ENCODE measurements at places on chromosomes 4 and X.

GRCh38 chr4:177841258-177841657, 399.0 kb upstream of the AGA start:
- no peak for DNase-seq

DNA sequence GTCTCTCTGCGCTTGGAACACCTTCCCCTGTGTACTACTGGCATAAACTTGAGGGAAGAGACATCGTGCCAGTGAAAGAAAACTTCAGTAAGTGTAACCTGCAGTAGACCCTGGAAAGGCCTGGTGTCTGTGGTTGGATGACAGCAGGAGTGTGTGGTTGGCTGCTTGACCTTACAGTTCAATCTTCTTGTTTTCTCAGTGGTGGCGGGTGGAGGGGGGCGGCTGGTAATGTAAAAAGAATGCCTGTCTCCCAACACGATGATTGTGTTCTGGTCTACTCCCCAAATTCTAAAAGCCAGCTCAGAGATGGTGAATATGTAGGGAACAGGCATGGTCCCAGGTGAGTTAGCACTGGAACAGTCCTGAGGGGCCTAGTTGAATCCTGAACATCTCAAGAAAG, 18.6 kb downstream of the PSMD10 start:
- DNase-seq: no peak

- no peak for DNase-seq
Measured at GRCh38 chr4:124432500-124432899, 280.0 kb downstream of the ANKRD50 start.

DNA sequence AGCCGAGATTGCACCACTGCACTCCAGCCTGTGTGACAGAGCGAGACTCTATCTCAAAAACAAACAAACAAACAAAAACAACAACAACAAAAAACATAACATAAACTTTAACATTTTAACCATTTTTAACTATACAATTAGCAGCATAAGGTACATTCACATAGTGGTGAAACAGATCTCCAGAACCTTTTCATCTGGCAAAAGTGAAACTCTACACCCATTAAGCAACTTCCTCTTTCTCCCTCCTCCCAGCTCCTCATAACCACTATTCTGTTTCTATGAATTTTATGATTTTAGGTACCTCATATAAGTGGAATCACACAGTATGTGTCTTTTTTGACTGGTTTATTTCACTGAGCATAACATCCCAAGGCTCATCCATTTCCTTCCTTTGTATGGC, 103.6 kb downstream of the FAM13A start:
- no peak for DNase-seq

- DNase-seq: no peak
Measured at GRCh38 chrX:12767856-12768255, 23.4 kb upstream of the PRPS2 start.

DNA sequence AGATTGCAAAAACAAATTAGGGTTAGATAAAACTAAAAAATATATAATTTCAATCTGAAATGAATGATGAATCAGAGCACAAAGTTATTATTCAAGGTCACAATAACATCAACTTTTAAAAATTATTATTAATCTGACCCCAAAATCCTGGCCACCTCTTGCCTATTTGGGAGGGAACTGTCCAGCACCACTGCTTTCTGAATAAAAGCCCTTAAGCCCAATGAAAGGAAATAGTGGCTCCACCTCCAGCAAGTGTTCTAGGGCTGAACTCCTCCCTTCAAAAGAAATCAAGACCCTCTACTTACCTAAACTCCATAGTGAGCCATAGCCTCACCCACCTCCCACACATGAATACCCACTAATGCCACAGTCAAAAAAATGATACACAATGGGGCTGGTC, 208.2 kb downstream of the PARM1 start:
- DNase-seq: no peak

DNA sequence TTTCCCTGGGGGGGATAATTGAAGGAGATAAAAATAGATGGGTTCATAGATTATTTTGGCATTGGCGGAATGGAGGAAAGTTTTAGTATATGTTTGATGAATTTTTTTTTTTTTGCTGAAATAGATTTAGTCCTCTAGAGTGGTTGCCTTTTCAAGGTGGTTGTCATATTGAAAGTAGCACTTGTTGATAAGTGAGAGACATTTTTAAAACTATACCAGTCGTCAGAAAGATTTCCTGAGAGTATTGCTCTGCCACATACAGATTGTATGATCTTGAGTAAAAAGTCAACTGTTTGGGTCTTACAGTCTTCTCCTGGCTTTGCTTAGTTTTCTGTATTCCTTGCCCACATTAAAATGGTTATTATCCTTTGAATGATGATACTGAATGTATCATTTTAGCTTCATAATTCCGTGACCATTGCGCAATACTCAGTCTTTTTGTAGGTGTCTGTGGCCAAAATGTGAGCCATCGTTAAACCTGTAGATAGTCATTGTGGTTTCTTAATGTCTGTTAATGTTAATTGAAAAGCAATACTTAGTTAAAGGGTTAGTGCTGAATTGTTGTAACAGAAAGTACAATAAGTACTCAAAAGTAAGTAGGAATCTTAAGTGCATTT, 7.1 kb downstream of the SMARCAD1 start:
- no peak for DNase-seq

DNA sequence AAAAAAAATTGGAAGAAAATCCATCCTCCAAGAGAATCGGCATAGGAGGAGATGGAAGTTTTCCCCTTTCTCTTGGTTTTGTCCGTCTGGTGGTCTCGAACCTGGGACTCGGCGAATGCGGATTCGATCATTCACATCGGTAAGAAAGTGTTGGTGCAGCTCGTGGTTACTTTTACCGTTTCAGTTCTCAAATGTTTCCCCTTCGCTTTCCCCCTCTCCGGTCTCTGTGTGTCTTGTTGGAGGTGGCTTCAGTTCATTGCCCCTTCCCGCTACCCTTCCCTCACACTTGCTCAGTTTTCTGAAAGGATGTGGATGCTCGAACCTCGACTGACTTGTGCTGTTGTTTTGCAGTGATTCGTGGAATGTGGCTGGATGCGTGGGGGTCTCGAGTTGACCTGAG, 840 bp downstream of the GRID2 start:
- DNase-seq: no peak

DNA sequence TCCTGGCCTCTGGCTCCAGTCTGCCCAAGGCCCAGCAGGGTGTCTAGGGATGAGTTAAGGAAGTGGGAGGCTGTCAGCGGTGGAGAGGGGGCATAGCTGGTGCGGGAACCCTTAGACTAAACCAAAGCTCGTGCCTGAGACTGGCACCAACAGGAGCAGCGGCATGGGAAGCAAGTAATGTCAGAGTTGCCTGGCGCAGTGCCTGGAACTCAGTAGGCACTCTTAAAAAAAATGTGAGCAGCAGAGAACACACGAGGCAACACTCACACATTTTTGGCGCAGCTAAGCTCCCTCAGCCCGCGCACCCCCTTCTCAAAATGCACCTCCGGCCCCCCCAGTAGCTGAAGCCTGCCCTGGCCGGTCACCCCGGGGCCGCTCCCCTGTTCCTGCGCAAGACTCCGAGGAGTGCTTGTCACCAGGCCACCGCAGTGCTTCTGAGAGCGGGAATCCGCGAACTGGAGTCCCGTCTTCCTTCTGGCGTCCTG, 583 bp downstream of the GABRE start:
- DNase-seq: no peak

DNA sequence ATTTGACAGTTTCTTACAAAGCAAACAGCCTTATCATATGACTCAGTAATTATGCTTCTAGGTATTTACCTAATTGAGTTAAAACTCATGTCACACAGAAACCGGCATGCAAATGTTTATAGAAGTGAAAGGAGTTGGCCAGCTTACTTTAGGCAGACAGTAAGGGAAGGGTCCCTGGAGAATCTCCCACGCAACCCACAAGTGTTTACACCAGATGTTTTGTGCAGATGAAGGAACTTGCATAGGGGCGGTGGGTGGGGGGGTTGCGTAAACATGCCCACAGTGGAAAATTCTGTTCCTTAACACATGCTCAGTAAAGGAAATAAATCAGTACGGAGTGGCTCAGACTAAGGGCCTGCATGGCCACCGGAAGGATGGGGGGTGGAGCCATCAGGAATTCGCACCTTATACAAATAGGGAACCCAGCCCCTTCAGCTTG, 330.5 kb upstream of the AADAT start:
- no peak for DNase-seq

GRCh38 chr4:174157106-174157607, 126.3 kb downstream of the FBXO8 start:
- no peak for DNase-seq
